ENCODE measurements at places on chromosomes 1 and 21.

DNA sequence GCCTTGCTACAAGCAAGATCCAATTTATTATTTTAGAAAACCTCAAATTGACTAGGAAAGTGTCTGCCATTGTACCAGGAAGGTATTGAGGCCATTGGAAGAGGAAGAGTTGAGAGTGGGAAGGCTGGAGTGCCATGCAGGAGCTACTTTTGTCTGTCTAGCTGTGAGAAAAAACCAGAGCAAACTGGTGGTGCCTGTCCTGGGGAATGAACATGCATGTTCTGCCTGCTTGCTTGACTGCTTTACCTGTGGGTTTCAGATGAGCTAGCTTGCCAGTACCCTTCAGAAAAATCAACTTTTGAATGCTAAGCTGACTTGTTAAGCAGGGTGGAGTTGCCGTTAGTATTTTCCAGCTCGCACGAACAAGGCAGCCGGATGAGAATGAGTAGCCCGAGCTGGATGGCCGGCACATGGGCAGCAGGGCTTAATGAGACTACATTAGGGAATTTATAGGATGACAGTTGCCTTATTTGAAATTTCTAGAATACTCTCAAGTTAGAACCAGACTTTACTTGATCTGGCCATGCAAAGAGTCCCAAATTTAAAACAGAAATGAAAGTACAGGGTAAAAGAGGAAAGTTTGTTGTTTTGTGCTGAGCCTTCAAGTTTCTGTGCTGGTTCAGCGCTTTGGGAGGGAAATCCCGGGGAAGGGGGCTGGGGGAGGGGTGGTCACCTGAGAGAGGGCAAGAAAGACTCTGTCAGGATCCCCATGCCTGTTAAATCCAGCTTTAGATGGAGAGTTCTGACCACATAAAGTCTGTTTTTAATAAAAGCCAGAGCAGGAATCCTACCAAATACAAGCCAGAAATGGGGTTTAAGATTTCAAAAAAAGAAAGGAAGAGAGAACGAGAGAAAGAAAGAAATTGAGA, 29.6 kb upstream of the C1orf105 start:
- no peak for DNase-seq

DNA sequence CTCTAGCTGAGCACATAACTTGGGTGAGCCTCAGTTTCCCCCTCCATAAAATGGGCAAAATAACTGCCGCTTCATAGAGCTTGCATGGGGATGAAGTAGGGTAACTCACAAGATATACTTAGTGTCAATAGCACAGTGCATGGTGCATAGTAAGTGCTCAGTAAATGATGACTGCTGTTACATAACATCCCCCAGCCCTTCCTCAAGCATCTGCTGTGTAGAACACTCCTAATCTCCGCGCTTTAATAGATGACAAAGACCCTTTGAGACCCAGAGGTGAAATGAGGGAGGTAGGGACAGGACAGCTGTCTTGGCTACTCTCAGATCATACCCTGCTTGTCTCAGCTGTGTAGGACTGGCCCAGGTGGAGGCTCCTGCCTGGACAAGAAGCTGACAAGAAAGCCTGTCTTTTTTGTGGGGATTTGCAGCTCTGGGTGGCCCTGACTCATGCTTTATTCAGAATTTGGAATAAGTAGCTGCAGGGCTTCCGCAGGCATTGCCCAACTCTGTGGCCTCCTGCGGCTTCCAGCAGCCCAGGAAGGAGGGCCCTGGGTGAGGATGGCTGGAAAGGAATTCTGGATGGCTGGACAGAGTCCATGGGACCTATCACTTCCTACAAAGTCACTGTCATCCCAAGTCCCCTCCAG, 20.7 kb upstream of the PADI4 start:
- no peak for DNase-seq

DNA sequence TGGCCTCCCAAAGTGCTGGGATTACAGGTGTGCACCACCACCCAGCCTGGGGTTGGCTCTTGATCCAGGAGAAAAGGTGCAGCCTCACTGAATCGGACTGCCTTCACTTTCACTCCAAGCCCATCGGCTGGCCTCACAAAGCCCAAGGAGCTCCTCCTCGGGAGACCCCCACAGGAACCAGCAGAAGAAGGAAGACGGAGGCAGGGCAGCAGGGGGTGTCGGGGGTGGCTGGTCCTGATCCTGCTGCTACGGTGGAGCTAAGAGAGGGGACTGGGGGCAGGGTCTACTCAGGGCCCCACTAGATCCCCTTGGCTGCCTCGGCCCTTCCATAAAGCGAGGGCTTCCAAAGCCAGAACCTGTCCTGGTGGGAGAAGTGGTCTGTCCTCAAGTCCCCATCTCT, 93.9 kb downstream of the STUM start:
- no peak for DNase-seq

DNA sequence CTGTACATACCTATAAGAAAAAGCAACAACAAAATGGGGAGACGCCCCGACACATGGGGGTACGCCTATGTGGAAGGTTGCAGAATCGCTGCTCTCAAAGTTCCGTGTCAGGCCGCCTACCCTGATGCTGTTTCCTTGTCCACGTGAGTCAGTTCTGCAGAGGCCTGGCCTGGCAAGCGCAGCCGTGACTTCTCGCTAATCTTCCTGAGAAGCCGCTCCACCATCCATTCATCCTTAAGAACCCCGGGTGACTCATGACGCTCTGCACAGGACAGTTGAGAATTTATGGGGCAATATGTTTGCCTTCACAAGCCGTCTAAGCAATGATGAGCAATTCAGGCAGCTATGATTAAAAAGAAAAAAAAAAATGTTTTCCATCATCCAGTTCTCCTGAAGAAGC, 122.3 kb upstream of the TMPRSS2 start:
- DNase-seq = no peak

DNA sequence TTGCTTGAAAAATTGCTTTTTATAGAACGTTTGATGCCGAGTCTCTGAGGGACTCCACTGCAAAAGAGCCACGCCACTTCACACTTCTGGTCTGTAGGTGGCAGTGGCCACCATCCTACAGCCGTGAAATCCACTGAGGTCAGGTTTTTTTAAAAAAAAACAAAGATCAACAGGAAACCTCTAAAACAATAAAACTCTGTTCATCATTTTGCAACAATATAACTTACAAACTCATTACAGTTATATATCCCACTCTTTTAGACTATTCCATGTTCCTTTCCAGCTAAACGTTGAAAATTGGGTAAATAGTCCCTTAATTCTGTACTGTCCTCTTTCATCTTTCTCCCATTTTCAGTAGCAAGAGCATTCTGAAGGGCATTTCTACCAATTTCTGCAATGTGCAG, 64.6 kb upstream of the FMN2 start:
- peak; percentile 26 for DNase-seq

DNA sequence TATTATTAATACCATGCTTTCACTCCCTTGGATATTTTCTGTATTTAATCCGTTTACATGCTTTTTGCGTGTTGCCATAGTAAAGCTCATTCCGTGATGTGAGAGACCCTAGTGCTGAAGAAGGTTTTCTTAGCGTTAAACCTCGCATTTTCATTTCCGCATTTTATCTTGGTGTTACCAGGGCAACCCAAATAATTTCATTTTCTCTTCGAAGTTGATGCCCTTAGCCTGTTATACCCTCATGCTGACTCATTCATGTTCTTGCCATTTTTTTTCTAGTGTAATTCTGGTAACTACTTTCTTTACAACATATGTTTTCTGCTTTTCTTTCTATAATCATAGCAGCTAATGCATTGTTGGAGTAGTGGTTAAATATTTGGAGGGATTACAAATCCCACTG, 37.2 kb downstream of the LRRC8C start:
- DNase-seq = no peak

DNA sequence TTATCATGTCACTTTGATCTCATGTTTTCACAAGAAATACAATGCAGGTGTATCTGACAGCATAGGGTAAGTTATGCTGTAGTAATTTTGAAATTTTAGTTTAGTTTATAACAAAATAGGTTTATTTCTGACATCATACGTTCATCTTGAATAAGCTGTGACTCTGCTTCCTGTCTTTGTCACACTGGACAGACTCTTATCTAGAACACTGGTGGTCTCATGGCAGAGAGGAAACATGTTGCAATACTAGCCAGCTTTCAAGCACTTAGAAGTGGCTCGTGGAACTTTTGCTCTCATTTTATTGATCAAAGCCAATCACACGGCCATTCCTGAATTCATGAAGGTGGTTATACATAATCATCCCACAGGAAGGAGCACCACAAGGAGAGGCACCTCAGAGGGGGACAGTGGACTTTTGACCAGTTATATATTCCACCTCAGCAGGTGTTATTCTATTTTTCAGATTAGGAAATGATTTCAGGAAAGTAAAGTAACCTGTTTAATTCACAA, 46.5 kb downstream of the CYP2J2 start:
- DNase-seq = no peak

GRCh38 chr1:206714331-206715058, 29.8 kb downstream of the MAPKAPK2 start:
- DNase-seq = no peak

GRCh38 chr1:160423966-160424365, 23.6 kb downstream of the VANGL2 start:
- no peak for DNase-seq

GRCh38 chr1:41529621-41530395, 45.3 kb upstream of the EDN2 start:
- DNase-seq = no peak

DNA sequence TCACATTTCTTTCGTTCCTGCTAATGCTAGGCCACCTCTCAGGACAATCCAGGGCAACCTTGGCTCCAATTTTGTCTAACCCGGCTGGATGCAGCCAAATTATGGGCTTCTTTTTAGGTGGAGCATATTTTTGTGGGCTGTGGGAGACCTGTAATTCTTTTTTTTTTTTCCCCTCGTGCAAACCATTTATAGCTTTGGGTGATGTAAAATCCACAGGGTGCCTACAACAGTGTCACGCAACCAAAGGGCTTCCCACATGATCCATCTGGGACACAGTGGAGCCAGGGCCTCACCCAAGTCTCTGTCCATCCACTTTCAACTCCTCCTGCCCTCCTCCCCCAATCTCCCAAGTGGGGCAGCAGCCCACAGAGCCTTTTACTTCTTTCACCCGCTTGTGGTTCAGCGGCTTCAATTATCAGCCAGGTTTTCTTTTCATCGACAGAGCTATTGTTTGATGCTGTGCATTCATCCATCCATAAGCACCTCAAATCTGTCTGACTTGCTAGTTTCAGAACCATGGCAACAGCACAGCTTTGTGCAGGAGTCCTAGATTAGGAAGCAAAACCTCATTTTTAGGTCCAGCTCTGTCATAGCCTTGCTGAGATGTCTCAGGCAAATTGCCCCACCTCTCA, 10.0 kb upstream of the OVAAL start:
- no peak for DNase-seq
